RPMI7951 (cell line): ENCODE measurements at places on chromosomes 1 and 21.

DNA sequence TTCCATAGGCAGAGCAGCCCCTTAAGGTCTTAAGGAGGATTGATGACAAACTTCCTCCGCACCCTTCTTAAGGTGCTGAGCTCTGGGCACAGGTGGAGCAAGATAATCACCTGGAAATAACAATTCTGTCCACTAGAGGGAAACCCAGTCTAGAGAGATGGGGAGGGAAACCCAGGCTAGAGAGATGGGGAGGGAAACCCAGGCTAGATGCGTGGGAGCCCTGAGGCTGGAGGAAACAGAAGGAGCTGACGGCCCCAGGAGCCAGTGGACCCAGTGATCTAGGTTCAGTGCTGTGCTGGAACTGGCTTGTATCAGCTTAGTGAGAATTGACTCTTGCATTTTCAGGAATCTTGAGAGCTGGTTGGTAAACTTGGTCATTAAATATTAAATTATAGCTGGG is 17.8 kb upstream of the MYCL start:
- DNase-seq = peak; percentile 62

DNA sequence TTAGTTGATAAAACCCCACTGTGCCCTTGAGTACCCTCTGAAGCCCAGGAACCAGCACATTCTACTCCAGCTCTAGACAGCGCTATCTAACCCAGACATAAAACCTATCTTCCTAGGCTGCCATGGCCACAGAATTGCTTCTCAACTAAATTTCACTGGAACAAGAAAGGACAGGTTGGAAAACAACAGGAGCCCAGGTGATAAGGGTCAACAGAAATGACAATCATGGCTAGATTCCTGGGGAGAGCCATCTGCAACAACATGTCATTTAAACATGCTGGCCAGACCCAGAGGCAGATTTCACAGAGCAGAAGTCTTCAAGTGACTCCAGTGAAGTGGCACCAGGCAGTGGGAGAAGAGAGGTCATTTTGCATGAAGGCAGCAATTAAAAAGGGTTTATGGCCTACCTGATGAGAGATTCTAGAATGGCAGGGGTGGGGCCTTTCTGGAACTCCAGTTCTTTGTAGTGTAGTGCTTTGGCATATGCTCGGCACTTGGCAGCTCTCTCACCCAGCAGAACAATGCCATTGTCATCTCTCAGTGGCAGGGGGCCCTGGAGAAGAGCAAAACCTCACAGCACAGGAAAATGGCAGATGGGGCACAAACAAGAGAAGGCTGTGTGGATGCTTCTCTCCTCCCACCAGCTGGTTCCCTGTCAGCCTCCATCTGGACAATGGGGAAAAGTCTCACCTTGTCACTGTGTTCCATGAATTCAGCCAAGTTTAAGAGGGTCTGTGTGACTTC is 9.9 kb downstream of the ANGPTL7 start:
- no peak for DNase-seq

DNA sequence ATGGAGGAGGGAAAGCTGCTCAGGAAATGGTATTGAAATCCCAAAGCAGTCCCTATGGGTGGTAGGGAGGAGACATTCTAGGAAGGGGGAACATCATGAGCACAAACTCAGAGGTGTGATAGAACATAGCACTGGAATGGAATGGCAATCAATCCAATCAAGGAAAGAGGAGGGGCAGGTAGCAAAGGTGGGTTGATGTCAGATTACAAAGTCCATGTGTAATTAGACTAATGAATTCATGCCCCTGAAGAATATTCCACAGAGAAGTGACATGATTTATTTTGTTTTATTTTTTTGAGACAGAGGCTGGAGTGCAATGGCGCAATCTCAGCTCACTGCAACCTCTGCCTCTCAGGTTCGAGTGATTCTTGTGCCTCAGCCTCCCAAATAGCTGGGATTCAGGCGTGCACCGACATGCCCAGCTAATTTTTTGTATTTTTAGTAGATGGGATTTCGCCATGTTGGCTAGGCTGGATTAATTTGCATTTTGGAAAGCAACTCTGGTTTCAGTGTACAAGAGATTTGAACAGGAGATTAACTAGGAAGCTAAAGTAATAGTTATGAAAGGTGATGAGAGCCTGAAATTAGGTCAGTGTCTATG is 36.1 kb downstream of the DEGS1 start:
- DNase-seq = no peak

DNA sequence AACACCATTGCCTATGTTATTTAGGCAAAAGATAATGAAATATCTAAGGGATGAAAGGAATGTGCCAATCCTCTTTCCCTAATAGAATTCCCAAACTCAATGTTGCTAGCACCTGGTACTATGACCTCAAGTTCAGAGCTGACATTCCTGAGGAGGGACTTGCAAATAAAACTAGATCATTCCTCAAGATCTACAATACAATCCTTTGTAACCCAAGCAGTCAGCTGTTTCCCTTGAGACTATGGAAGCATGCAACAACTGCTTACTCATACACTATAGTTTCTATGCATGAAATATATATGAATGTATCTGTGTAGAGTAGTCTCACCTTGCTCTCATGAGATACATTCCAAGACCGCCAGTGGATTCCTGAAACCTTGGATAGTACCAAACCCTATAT is 65.0 kb downstream of the ABL2 start:
- DNase-seq = peak; percentile 56

DNA sequence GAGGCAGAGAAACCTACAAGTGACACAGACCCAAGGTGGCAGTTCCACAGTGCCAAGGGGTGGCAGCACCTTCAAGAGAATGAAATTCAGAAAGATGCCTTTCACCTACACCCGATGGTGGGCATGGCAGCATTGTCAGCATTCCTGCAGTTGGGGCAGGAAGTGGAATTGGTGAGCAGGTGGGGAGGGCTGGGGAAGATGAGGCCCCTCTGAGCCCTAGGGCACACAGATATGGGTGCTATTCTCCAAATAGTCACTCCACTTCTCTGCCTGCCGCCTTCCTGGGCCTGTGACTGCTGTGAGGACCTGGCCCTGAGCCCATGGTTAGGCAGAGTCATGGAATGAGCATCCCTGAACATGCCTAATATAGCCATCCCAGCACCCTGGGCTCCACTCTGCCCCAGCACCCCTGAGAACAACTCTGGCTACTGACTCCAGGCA is 8.3 kb downstream of the SHISA4 start:
- DNase-seq = peak; percentile 67
